ENCODE measurements at places on chromosomes 2 and 18.
A peak's percentile ranks its signal among the peaks of the same experiment; 100 is the strongest.

DNA sequence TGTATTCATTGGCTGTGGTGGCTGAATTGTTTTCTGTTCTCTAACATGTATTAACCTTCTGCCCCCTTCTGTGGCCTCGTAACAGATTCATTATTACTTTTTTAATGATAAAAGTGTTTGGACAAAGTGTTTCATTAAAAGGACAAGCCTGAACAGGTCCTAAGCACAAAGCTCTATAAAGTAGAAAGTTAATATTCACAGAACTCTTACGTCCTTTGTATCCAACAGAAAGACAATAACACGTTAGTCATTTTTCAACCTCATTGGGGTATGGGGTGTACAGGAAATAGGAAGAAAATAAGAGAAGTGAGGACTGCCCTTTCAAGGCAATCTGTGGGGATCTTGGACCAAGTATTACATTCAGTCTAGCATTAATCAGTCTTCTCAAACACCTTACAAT lies 105.5 kb upstream of the RGPD4 start:
- no peak for DNase-seq

- no peak for DNase-seq
These were observed 290.5 kb upstream of the HS6ST1 start for GRCh38 chr2:128608921-128609880.

- DNase-seq = no peak
These were observed 108.4 kb upstream of the LDAH start for GRCh38 chr2:20931346-20931745.

GRCh38 chr2:196174404-196174803 lies 3.0 kb upstream of the STK17B start:
- no peak for DNase-seq

- DNase-seq = no peak
These were observed 361.9 kb upstream of the FSHR start for GRCh38 chr2:49515996-49516782.

DNA sequence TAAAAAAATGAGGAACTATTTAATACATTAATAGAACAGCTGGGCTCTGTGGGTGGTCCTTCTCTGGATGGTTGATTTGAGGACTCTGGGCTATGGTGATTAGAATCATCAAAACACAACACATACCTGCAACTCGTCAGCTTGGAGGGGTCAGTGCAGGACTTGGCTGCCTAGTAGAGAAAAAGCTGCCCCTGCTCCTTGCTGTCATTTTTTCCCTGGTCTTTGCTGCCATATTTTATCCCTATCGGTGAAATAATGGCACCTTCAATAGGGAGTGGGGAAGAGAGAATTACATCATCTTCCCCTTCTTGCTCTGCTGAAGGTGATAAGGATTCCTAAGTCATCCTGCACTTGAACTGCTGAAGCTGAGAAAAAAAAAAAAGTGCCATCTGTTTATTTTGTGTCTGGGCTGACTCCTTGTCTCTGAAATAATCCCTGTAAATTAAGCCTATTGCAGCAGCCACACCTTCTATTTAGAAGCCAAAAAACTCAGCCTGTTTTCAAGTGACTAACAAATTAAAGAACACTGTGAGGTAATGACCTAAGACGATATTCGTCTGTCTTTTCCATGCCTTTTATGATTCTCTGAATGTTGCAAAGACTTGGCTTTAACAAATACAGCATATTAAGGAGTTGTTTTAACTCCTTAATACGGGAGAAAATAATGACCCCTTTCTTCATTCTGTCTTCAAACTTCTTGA lies 89.3 kb downstream of the ACVR1 start:
- DNase-seq = no peak

- DNase-seq = no peak
These were observed 201.7 kb upstream of the CWC22 start for GRCh38 chr2:180208841-180209240.

- no peak for DNase-seq
These were observed 433.2 kb upstream of the TNP1 start for GRCh38 chr2:217293046-217293445.

DNA sequence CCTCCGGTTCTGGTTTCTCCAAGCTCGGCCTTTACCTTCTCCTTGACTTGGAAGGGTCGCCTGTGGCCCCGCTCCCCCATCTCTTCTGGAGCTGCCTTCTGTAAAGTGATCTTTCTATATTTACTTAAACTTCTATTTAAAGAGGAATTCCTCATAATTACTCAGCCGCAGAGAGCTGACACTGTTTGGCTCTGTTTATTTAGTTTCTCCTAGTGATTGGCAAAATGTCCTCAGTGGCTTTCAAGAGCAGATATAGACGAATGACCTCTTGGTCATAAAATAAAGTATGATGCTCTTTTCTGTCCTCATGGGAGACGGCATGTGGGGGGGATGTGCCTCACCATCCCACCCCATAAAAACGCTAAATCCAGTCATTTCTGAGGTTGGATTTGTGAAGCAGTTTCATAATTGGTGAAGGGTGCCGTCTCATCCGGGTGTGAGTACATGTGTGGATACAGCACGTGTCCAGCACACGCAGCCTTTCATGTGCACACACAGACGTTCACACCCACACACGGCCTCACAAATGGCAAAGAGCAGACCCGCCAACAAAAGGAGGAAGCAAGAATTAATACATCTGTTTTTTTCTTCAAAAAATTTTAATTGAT lies 43.4 kb upstream of the SMAD7 start:
- no peak for DNase-seq

GRCh38 chr2:143742581-143742980 lies 613.4 kb downstream of the ARHGAP15 start:
- no peak for DNase-seq

- DNase-seq = no peak
These were observed 77.7 kb downstream of the MEMO1 start for GRCh38 chr2:31933066-31933465.

DNA sequence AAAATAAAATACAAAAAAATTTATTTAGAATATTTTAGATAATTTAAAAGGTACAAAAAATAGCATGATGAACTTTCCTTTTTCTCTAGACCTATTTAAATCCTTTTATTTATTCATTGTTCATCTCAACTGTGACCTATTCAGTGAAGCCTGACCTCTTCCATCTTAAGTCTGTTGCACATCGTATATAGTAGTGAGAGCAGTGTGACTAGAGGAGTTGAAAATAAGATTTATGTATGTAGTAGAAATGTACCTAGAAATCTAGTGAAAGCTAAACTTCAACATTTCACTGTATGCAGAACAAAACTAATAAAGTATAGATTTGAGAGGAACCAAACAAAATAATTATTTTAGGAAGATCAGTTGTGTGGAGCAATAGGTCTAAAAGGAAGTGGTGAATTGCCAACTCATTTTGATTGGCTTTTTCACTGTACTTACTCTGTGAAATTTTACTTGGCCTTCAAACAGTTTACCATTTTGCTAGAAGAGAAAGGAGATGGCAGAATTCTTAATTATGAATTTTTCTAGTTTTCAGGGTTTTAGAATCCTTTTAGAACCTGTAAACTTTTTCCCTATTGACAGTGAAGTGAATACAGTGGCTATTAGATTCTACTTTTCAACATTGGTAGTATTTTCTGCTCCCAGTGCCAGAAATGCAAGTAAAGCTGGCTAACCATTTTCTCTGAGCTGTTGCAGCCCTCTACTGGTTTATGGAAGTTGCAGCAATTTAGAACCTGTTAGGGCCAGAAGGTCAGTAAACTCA lies 11.0 kb downstream of the ANKRD12 start:
- peak; percentile 8 for DNase-seq

- DNase-seq = no peak
These were observed 7.2 kb downstream of the STK36 start for GRCh38 chr2:218679119-218679518.

GRCh38 chr2:111622859-111623258 lies 261.1 kb downstream of the ANAPC1 start:
- no peak for DNase-seq

GRCh38 chr18:48951448-48952286 lies 902 bp upstream of the SMAD7 start:
- peak; percentile 74 for DNase-seq

DNA sequence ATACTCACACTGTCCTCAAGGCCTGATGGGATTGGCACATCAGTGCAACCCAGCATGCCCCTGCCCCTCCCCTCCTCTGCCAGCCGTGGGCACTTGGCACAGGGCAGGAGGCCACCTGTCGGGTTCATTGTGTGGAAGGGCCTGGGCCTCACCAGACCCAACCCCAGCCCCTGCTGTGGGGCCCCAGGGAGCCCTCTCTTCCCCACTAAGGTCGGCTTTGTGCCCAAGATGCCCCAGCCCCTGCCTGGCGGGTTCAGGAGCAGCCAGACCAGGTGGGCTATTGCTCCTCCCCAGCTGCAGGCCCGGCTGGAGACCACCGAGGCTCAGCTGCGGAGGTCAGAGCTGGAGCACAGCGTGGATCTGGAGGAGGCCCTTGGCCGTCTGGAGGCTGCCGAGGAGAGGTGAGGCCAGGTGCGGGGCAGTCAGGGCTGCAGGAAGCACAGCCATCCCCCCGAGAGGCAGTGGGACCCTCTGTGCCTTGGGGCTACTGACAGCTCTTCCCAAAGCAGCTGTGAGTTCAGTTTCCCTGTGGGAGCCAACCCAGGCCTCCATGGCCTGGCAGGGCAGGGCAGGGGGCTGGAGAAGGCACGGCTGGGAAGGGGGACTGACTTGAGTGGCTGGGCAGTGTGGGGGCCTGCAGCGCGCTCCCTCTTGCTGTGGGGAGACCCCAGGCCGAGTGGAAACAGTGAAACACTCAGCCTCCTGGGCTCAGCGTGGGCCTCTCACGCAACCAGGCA lies 16.3 kb downstream of the CROCC2 start:
- no peak for DNase-seq

GRCh38 chr18:75818383-75818782 lies 390.9 kb upstream of the SMIM21 start:
- no peak for DNase-seq

- DNase-seq = no peak
These were observed 2.8 kb downstream of the PRKCE start for GRCh38 chr2:45654250-45654649.

DNA sequence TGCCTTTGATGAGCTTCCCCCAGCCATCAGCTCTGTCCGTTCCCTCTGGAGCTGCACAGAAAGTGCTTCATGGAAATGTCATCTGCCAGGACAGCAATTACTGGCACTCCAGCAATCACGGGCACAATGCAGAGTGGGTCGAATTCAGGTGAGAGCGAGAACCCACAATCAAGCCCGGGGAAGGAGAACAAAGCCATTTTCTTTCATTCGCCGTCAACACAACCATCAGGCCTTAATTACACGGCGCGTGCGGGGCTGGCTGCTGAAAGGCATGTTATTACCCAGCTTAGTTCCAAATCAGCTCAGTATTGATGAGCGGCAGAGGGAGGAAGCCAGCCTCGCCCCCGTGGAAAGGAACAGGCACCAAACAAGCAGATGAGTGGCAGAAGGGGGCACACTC lies 143.9 kb downstream of the MYT1L start:
- peak; percentile 87 for DNase-seq

DNA sequence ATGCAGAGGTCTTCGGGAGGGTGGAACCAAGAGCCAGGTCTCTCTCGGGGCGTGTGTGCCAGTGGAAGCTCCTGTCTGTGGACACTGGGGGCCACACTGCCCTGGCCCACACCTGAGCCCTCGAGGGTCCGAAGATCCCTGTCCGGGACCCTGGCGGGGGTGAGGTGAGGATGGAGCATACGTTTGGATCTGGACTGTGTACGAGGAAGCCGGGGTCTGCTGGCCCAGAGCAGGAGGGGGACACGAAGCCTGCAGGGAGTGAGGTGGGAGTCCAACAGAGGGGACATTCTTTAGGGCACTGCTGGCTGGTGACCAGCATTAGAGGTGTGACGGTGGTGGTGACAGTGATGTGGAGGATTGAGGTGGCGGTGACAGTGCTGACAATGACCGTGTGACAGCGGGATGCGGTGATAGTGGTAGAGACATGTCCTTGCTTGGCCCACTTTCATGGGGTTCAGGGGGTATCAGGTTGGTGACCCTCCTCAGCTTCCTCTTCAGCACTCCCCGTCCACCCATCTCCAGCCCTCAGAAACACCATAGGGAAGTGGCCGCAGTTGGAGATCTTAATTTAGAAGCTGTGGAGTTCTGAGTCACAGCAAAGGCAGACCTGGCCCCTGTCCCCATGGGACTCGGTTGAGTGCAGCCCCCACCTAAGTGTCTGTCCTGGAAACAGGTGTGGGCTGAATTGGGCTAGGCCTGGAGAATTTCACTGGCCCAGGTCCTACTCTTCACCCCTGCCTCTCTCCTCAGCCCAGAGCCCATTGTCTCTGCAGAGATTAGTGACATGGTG lies 252.0 kb downstream of the DYSF start:
- no peak for DNase-seq

DNA sequence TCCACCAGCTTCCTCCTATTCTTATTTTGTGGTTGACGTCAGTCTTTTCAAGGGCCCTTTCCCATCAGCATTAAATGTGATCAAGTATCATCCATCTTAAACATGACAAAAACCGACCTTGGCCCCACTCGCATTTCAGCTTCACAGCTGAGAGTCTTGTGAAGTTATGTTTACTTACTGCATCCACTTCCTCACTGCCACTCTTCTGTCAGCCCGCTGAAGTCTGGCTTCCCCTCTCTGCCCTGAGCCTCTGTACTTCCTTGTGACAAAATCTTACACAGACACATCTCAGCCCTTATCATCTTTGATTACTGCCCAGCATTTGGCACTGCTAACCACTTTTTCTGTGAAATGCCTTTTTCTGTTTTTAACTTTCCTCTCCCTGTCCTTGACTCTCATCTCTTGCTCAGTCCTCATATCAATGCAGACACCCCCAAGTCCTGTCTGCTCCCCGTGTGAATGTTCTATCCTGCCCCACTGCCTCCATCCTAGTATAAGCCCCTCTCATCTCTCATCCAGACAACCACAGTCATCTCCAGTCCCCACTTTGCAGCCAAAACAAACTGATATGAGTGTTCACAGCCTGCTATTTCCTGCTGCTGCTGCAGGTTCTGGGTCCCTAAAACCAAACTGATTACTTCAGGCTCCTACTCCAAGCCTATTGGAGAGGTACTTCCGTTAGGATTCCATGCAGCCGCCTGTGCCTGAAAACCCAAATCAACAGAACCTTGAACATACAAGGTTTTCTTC lies 31.4 kb downstream of the FOSL2 start:
- no peak for DNase-seq

GRCh38 chr18:62735387-62735786 lies 20.0 kb downstream of the PHLPP1 start:
- no peak for DNase-seq

GRCh38 chr2:128622371-128622770 lies 303.7 kb upstream of the HS6ST1 start:
- no peak for DNase-seq

DNA sequence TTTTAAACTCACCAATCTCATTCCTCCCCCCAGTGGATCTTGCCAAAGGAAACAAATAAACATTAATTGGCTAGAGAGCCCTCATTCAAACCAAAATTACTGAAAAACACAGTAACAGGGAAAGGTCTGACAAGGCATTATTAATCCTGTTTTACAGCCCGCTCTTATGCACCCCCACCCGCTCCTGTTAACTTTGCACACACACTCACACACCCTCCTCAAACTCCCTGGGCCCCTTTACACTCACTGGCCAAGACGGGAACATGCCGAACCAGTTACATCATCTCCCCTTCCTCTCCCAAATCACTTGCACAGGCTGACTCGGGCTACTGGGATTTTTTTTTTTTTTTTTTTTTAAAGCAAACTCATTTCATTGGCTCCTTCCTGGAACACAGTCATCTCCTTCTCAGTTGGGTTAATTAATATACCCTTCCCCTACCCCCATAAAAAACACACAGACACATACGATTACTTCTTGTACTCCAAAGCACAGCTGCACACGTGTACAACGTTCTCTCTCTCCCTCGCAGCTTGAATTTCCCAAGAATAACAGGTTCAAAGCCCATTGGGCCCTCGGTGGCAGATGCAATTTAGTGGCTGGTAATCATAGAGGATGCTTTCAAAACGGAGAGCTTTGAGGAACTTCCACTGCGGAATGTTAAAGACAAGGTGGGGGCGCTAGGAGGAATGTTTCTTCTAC lies 31.8 kb downstream of the KLF7 start:
- DNase-seq = peak; percentile 78

- no peak for DNase-seq
These were observed 1155.8 kb upstream of the CHAC2 start for GRCh38 chr2:52611759-52612158.

All from NCI-H1436 (cell line).